ENCODE measurements at places on chromosomes 6 and 20.

DNA sequence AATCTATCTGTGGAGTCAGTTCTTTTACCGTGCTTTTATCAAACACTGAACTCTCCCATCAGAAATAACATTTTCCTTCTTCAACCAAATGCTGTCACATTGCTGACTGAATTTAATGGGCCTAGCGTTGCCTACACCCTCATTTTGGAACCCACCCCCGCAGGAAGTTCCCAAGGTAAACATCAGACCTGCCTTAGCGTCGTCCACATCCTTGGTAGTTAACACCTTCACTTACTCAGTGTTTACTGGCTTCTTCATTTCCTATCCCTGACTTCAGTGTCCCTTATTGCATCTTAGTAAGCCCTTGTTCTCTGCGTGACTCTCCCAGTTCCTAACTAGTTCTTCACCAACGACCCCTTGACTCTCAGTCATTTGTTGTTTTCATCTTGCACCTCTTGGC is 491.4 kb upstream of the SOX4 start:
- no peak for DNase-seq

GRCh38 chr6:42960243-42961019 is at the start of gene GNMT:
GNMT (plus strand) TSS chr6:42960754; CDS start chr6:42960768, 14 bp downstream.
- no peak for DNase-seq

- no peak for DNase-seq
Observed at GRCh38 chr6:121603486-121603885, 168.0 kb downstream of the GJA1 start.

- peak; percentile 1 for DNase-seq
Observed at GRCh38 chr6:99132026-99132635, 184.4 kb upstream of the FBXL4 start.

GRCh38 chr6:142378138-142378875 is 76.5 kb downstream of the ADGRG6 start:
- peak; percentile 95 for DNase-seq

- peak; percentile 38 for DNase-seq
Observed at GRCh38 chr6:23532227-23532626, 593.8 kb upstream of the NRSN1 start.

GRCh38 chr6:166579237-166579850 is 7.1 kb downstream of the RAMACL start:
- no peak for DNase-seq

DNA sequence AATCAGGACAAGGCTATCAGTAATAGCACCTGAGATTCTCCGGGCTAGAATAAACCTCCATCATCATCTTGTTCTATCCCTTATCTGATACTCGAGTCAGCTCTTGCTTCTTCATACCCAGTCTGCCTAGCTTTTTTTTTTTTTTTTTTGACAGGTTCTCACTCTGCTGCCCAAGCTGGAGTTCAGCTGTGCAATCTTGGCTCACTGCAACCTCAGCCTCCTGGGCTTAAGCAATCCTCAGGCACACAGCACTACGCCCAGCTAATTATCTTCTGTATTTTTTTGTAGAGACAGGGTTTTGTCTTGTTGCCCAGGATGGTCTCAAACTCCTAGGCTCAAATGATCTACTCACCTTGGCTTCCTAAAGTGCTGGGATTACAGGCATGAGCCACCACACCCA is 19.5 kb downstream of the SRSF6 start:
- no peak for DNase-seq

- peak; percentile 45 for DNase-seq
Observed at GRCh38 chr20:50336661-50337060, 146.0 kb downstream of the CEBPB start.

- no peak for DNase-seq
Observed at GRCh38 chr6:124658053-124658452, 304.2 kb upstream of the RNF217 start.

- no peak for DNase-seq
Observed at GRCh38 chr6:4625557-4625956, 150.6 kb upstream of the CDYL start.

DNA sequence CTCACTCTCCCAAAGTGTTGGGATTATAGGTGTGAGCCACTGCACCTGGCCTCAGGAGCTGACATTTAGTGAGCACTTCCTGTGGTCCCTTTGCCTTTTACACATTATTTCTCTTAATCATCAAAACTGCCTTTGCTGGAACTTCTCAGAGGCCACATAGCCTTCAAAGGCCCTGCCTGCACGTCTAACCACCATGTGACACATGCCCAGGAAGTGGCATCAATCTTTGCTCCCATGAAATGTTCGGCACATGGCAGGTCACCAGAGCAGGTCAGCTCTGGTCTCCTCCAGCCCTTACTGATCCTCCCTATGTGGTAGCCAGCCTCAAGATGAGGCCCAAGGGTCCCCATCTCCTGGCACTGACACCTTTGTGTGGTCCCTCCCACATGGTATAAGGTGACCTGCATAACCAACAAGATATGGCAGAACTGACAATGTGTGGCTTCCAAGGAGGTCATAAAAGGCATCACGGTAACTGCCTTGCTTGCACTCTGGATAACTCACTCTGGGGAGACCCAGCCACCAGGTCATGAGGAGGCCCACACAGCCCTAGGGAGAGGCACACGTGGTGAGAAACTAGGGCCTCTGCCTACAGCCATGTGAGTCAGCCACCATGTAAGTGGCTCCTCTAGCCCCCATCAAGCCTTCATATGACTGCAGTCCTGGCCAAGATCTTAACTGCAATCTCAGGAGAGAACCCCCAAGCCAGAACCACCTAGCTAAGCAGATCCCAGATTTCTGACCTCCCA is 28.8 kb upstream of the HMGA1 start:
- no peak for DNase-seq

DNA sequence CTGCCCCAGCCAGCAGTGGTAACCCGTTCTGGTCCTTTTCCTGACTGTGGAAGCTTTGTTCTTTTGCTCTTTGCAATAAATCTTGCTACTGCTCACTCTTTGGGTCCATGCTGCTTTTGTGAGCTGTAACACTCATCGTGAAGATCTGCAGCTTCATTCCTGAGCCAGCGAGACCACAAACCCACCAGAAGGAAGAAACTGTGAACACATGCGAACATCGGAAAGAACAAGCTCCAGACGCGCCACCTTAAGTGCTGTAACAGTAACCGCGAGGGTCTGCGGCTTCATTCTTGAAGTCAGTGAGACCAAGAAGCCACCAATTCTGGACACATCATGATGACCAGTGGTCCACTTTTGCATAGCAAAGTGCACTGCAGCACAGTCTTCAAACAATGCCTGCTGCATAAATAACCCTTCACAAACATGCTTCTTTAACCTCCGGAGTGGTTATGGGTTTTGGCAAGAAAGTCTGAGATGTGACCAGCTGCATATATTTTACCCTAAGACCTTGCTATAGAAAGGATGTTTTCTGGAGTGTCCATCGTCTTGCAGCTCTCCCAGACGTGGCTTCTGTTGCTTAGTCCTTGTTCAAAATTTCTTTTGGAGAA is 8.9 kb upstream of the MUC22 start:
- no peak for DNase-seq

GRCh38 chr6:167731731-167732422 is 94.8 kb upstream of the AFDN start:
- no peak for DNase-seq

GRCh38 chr20:16270989-16271388 is 302.3 kb downstream of the KIF16B start:
- DNase-seq, result no peak

DNA sequence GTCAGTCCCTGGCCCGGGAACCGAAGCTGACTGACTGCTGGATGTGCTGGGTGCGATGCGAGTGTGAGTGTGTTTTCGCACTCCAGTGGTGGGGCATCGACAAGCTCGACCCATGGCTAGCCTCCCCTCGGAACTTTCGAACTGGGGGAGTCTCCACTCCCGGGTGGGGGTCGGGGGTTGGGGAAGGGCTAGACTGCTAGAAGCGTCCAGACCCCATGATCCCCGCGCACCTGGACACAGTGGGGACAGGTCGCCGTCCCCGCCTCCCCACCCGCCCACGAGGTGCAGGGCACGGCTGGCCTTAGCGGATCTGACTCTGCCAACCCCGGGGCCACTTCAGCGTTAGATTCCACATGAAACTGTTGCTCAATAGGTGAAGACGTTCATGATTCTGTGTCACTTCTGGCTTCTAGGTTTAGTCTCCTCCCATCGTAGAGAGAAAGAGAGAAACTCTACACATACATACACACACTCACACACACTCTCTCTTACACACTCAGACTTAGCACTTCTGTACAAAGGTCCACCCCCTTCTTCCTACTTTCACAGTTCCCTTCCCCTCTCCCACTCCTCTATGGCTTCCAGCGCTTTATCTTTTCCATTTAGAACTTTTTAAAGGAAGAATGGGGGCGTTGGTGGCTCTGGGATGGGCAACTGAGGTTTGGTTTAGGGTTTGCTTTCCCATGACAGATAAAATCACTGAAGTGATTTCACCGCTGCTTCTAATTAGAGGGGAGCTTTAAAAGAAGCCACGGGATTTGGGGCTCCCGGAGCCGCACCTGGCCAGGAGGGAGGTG is 5.1 kb upstream of the TFAP2A start:
- no peak for DNase-seq

- no peak for DNase-seq
Observed at GRCh38 chr6:126280287-126280686, 59.6 kb upstream of the CENPW start.

GRCh38 chr20:20593447-20594170 is 118.8 kb downstream of the RALGAPA2 start:
- DNase-seq, result peak; percentile 42

- DNase-seq, result no peak
Observed at GRCh38 chr20:2602746-2603145, 49.7 kb upstream of the NOP56 start.

DNA sequence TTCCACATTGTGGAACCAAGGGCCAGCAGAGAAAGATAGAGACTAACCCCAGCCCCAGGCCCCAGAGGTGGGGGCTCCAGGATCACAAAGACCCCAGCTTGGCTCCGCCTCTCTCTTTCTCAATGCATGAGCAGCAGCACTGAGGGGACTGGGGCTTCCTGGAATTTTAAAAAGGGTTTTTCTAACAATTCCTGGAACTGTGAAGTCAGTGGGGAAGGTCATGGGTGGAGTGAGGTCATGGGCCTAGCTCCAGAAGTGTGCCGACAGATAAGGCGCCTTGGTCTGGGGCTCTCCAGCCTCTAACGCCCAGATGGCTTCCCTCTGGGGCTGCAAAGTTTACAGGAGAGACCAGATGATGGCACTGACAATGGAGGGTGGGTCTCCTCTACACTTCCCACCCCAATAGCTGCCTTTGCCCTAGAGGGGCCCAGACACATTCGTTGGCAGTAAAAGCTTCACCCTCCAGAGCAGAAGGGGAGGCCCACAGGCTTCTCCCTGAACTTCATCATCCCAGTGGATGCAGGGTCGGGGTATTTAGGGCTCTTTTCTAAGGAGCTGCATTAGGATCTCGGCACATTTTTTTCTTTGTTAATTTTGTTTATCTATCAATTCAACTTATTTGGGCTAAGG is 46.9 kb upstream of the CD93 start:
- no peak for DNase-seq

GRCh38 chr20:43543138-43543537 is 15.7 kb upstream of the SGK2 start:
- DNase-seq, result no peak

- no peak for DNase-seq
Observed at GRCh38 chr6:151885234-151885633, 77.8 kb downstream of the ESR1 start.

DNA sequence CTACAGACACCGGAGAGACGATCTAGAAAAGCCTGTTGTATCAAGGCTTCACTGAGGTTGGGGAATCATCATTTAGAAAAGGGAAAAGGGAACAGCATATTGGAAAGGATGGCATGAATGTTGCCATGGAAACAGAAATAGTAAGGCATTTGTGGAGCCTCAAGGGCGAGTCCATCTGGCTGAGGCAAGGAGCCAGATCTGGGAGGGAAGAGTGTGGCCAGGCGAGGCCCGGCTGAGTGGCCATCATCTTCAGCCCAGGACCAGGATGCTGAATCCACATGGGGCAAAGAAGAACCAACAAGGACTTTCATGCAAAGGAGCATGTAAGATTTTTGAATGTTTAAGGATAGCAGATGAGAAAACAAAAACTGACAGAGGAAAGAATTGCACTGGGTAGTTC is 85.8 kb downstream of the MAP3K5 start:
- DNase-seq, result no peak

DNA sequence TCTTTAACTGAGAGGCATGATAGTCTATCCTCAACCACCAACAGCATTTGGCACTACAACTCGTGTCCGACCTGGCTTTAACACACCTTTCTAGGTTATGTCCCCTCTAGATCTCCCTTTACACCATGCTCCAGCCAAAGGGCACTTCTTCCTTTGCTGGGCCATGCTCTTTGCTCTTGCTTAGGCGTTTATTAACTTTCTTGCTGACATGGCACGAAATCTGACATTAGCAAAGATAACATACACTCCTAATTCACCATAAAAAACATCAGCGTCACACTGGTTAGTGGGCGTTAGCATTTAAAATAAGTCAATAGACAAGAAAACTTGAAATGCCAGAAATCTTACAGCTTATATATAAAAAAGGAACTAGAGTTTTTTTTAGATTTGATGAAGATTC is 47.3 kb upstream of the ADGRG6 start:
- DNase-seq, result no peak

DNA sequence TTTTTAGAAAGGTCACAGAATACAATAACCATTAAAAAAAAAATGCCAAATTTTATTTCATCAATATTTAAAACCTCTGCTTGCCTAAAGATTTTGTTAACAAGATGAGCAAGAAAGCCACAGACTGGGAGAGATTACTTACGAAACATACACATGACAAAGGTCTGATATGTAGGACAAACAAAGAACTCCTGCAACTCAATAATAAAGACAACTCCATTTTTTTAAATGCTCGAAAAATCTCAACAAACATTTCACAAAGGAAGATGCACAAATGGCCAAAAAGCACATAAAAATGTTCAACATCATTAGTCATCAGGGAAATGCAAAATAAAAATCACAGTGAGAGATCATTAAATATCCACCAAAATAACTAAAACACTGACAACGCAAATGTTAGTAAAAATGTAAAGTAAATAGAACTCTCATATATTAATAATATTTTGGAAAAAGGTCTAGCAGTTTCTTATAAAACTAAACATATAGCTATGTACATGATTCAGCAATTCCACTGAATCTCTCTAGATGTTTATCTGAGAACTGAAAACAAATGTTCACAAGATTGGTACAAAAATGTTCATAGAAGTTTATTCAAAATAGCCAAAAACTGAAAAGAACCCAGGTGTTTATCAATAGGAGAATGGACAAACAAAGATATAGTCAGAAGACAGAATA is 10.3 kb downstream of the STK38 start:
- DNase-seq, result no peak

DNA sequence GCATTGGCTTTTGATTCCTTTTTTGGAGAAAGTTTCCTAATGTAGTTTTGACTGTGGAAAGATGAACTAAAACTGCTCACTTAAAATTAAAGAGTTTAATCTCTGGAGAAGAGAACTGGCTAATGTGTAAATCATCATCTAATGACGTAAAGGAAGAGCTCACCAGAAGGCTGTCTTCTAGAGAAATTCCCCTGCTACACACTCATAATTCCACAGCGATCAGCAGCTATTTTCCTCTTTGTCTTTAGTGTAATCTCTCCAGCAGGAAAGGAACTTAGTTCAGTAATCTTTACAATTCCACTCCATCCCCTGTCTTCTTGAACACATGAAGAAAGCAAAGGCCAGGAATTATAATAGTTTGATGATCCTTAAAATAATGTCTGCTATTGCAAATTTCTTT is 15.8 kb downstream of the SPTLC3 start:
- peak; percentile 58 for DNase-seq

- DNase-seq, result no peak
Observed at GRCh38 chr20:49677777-49678758, 35.6 kb downstream of the B4GALT5 start.
